ENCODE measurements at places on chromosomes 11 and 22.

DNA sequence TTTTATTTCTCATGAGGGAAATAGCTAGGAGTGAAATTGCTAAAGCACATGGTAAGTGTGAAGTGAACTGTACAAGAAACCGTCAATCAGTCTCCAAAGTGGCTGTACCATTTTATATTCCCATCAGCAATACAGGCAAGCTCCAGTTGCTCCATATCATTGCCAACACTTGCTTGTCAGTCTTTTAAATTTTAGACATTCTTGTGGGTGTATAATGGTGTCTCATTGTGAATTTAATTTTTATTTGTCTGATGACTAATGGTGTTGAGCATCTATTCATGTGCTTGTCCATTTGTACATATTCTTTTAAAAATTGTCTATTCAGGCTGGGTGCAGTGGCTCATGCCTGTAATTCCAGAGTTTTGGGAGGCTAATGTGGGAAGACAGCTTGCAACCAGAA is 34.1 kb upstream of the SMCO4 start:
- DNase-seq: no peak

- DNase-seq: no peak
These were observed 99.8 kb downstream of the STIM1 start for GRCh38 chr11:3955299-3955665.

GRCh38 chr22:25791556-25791955 is 49.6 kb downstream of the MYO18B start:
- no peak for DNase-seq

GRCh38 chr11:62000539-62001446 is 33.4 kb upstream of the FTH1 start:
- no peak for DNase-seq

DNA sequence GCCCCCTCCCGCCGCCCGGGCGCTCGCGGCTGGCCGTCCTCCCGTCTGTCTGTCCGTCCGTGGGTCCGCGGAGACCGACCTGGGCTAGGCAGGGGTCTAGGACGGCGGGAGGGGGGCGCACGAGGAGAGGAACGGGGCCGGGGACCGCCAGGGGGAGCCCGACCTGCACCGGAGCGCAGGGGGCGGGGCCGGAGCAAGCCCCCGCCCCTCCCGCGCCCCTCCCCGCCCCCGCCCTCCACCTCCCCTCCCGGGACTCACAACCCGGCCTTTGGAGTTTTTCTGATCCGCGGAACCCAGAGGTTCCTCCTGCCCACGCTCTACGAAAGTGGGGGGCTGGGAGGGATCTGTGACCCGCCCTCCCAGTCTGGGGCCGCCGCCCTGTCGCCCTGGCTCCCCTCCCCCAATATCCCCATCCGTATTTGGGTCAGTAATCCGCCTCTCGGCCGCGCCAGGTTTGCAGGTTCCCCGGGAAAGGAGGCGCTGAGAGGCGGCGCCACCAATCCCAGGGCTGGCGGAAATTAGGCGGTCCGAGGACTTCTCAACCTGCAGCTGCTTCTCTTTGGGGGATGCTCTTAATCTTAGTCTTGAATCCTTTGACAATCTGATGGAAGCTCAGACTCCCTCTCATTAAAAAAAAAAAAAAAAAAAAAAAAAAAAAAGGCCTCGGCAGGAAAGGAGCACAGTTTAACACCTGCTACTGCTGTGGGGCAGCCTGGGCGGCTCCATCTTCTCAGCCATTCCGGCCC is 925 bp upstream of the KCNJ11 start:
- peak; percentile 40 for DNase-seq

DNA sequence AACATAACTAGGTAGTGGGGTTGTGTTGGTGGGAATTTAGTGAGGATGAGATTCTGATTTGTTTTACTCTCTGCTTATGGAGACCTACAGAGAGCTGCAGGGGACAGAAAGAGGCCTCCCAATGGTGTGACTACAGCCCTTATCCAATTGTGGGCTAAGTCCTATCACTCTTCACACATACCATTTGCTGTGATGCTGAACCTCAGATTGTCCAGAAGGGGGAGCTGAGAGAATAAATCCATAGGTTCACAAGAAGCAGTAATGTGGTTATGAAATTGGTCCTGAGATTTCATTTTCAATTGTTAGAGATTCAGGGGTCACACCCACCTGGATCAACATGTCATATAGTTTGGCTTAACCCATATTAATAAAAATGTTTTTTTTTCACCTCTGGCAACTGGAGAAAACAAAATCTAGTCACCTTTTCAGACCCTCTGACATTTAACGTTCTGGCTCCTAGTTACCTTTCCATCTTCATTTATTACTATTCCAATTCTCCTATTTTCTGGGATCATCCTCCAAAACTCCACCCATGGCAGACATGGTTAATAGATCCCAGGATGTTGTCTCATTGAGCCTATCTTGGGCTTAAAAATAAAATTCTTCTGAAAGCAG is 53.3 kb upstream of the PTPN5 start:
- peak; percentile 54 for DNase-seq

DNA sequence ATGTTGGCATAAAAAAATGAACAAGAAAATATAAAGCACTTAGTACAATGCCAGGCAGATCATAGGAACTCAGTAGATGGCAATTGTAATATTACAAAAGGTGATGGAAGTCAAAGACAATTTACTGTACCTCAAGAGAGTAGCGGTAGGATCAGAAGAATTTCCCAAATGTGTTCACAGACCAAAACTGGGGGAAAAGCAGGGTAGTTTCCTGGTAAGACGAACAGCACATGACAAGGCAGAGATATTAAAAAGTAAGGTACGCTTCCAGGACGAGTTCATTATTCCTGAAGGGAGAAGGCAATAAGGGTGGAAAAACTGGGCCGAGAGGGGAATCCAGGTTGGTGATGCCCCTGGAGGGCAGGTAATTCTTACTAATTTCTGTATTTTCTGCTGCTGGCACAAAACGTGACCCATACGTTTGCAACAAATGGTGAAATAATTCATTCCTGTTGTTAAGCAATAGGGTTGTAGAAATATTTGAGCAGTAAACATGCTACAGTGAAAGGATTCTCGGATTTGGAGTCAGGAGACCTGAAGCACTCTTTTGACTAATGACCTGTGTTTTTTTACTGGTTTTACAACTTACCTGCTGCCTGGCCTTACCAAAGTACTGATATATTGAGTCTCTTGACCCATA is 786 bp upstream of the ANKRD42 start:
- no peak for DNase-seq

GRCh38 chr11:103768816-103769215 is 267.6 kb upstream of the DDI1 start:
- no peak for DNase-seq

GRCh38 chr11:68673991-68674390 is 10.4 kb upstream of the GAL start:
- DNase-seq: no peak

GRCh38 chr22:43156413-43156812 is 5.1 kb downstream of the TSPO start:
- no peak for DNase-seq

DNA sequence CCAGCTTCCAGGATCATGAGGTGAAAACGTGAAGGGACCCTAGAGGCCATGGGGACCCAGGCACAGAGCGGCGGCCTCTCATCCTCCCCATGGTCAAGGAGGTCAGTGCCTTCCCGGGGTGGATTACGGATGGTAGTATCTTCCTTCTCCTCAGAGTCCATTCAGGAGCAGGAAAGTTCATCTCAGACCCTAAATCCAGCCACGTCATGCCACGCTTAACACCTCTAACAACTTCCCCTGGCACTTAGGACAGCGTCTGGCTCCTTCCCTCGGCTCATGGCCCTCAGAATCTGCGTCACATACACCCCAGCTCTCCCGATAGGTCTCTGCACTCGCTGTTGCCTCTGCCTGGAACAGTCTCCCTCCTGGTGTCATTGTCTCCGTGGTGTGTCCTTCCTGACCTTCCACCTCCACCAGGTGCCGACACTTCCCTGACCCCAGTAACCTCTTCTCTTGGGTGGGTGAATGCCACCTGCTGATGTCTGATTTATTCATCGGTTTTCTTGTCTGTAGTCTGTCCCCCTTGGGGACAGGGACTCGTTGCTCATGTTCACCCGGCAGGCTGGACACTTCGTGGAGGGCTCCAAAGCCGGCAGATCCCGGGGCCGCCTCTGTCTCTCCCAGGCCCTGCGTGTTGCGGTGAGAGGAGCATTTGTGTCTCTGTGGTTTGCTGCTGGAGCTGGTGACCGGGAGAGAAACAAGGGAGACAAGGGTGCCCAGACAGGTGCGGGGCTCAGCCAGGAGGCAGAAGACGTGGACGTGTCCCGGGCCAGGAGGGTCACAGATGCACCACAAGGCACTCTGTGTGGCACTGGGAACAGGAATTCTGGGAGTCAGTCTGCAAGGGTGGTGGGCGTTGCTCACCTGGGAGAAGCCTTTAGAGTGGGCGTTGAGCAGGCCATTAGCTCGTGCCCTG is 1.4 kb downstream of the MYEOV start:
- DNase-seq: no peak

- peak; percentile 11 for DNase-seq
These were observed 22.8 kb upstream of the TP53AIP1 start for GRCh38 chr11:128965485-128965884.

DNA sequence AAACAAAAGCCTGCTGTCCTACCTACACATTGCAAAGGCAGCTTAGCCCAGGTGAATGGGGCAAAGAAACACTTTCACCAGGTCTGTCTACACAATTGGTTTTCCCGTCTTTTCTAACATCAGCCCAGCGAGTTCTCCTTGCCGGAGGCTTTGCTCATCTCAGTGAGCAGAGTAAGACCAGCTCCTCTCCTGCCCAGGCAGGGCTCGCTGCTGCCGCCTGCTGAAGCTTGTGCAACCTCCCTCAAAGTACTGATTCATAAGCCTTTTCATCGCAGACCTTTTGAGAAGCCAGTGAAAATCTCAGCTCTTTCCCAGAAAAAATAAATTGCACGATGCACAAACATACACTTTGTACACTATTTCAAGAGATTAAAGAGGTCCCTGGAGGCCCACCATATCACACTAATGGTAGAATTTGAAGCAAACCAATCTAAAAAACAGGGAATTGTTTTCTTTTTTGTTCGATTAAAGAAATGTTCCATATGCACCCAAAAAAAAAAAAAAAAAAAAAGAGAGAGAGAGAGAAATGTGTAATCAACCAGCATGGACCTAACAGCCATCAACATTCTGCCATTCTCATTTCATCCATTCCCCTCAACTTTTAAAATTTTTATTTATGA is 328.1 kb upstream of the MPPED2 start:
- DNase-seq: peak; percentile 71

DNA sequence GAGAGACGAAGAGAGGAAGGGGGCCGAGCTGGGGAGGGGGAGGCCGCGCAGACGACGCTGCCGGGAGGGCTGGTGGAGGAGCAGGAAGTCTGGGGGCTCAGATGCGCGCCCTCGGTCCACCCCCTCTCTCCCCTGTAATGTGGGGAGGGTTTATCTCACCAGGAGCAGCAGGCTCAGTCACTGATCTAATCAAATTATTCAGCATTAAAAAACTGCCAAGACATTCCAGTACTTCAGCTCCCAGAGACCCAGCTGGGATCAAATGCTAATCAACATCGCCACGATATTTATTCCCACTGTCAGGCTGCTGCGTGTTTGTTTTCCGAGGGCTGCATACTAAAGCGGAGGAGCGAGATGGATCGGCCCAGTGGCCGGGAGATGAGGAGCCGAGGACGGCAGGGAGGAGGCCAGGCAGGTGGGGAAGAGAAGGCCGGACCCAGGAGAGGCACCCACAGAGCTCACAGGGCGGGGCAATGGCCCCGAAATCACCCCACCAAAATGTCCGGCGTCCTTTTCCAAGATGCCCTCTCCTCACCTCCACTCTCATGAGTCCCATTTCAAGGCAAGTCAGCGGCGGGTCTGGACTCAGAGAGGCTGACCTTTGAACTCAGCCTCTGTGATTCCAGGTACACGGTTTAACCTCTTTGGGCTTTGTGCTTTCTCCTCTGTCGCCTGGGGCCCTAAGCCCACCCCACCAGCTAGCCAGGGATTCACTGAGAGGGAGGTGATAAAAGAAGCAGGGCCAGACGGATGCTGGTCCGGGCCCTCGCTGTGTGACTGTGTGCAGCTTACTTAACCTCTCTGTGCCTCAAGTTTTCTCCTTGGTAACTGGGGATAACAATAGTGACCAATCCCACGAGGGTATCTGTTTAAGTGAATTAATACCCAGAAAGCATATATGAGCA is 502.1 kb downstream of the MN1 start:
- DNase-seq: no peak

DNA sequence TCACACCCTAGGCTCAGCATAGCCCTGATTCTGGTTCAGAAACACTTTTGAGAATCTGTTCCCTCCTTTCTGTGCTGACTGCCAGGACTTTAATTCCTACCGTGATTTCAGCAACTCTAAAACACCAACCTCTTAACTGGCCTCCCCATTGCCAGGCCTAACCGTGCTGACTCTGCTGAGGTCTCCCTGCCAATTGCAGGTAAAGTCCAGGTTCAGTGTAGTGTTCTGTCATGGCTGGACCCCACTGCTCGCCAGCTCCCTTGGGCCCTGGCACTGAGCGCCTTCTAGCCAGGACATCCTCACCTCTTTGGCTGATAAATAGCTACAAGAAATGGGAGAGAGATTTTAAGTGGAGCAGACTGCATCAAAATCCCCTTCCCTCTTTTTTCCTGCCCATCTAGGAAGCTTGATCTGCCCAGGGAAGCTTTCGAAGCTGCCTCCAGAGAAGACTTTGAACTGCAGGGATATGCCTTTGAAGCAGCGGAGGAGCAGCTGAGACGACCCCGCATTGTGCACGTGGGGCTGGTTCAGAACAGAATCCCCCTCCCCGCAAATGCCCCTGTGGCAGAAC is 4.7 kb downstream of the UPB1 start:
- no peak for DNase-seq

DNA sequence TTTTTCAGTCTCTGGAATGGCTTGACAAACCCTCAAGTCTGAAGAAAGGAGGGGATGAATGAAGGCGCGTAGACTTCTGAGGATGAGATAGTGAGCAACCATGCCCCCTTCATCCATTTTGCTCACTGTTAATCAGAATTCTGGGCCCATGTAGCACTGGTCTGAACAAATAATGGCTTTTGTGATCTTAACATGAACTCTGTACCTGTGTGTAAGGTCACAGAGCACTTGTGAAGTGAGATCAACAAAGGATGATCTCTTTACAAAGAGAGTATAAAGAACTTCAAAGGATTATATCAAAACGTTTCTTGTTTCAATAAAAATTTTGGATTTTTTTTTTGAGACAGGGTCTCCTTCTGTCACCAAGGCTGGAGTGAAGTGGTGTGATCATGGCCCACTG is 976.7 kb downstream of the OPCML start:
- no peak for DNase-seq

DNA sequence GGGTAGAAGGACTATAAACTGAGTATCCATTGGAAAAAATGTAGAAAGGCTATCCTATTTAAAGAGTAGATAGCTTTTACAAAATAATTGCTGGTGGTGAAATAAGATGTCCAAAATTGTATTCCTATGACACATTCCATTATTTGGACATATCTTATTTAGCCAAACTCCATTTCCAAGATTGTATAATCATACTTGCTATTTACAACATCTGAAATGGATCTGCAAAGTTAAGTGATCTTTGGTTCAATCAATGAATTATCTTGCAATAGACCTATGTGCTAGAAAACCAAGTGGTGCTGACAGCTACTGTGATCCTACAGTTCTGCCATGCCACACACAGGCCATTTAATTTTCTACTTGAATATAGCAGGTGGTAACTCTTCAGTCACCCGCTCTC is 11.0 kb upstream of the BLID start:
- no peak for DNase-seq
